ENCODE measurements at places on chromosomes 4 and X.

DNA sequence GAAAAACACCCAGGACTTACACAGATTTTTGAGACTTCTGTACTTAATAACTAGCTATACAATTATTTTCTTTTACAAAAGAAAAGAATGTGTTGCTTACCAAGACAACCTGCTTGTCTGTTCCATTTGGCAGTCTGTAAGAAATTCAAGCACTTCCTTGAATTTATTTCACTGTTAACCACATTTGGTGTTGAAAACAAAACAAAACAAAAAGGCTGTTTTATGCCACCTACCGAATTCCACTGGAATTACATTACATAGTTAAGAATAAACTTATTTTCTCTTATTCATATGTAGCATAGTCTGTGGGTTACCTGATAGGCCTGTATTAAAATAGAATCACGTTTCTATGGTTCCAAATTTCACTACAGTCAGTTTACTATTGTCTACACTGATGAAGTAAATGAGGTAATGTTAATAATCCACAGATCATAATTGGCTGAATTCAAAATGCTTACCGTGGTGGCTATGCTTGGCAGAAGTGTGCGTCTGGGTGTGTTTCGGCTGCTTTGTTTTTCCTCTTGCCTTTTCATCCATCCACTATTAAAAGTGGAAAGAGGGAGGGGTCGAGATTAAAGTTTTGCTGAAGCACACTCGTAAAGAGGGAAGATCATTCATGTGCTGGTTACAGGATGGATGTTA, at the start of gene TLR1:
TSS of gene TLR1 (minus strand) at position 138 of the 642 bp plus-strand sequence. CDS start 5,960 bp downstream, outside the sequence.
- DNase-seq, result no peak

GRCh38 chr4:20684852-20685763, 15.2 kb upstream of the PACRGL start:
- no peak for DNase-seq

DNA sequence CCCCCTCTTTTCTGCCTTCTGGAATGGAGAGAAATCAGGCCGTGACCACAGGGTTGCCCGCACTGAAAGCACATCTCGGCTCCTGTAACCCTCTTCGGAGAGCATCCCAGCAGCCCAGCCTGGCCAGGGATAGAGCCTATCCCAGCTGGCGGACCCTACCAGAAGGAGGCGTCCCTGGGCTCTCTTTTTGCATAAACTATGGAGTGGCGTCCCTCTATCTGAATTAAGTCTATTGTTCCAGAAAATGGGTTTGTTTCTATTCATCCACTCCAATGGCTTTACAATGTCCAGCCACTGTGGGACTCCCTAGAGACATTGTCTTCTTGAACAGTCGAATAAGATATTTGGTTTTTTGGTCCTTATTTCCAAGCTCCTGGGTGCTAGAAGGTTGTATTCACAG, 689 bp upstream of the NHSL2 start:
- DNase-seq, result no peak

- DNase-seq, result no peak
These were observed 31.4 kb upstream of the BBS12 start for GRCh38 chr4:122701061-122701460.

DNA sequence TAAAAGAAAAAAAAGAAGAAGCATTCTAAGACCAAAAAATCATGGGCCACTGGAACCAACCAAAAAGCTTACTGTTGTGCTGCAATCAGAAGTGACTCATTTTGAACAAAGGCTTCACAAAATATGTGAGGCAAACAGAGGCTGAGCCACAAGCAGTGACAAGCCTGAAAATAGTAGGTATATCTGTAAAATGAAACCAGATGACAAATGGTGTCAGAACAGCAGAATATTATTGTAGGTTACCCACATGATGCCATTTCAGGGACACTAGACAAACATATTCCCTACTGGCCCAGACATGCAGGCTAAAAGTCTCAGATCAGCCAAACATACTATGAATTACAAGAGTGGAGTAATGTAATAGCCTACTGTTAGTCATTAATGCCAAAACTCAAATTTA, 1301.8 kb upstream of the DIAPH2 start:
- no peak for DNase-seq

Measured in T-helper 9 cell (primary cell).